Thoracic aorta (tissue), 2 donors: ENCODE measurements at places on chromosomes 7 and 10.

GRCh38 chr7:34087892-34088891 lies 182.9 kb downstream of the BMPER start:
- DNase-seq = no peak

DNA sequence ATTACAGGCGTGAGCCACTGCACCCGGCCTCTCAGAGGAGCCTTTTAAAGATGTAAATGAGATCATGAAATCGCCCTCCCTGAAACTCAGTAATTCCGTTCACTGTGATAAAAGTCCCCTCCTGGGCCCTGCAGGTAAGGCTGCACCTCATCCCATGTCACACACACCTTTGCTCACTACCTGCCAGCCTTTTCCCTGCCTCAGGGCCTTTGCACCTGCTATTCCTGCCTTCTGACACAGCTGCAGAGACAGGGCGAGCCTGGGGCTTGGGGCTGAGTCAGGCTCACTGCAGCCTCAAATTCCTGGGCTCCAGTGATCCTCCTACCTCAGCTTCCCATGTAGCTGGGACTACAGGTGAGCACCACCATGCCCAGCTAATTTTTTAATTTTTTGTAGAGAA lies 118.8 kb downstream of the MYL10 start:
- DNase-seq = no peak

DNA sequence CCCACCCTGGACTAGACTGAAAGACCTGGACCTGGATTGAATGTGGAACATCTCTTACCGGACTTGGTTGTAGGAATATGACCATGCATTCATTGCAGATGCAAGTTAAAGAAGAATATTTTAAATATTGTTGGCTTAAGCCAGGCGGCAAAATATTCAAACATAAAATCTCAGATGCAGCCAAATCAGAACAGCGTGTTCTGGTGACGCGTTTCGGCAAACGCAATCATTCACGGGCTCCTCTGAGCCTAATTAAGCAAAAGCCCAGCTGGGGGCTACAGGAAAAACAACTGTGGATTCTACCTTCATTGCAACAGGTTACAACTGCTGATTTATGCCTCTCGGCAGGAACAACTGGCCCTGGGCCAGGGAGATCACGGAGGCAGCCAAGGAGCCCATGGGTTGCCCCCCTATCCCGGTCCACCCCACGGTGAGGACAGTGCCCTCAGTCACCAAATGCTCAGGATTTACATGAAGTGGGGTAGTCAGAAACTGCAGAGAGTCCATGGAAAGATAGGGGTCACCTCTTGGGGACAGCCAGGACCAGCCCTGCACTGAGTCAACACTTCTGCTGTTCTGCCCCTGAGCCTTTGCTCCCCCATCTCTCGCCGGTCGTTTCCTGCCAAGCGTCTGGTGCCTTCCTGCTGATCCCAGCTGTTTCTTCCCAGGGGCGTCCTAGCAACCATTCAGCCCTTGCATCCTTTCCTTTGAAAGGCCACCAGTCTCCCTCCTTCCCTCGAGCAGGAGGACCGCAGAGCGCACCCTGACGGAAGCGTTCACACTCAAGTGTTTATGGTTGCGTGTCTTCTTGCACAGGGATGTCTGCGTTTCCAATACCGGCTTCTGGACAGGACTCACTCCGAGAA lies 64.4 kb upstream of the SFMBT2 start:
- DNase-seq = no peak

GRCh38 chr10:100819424-100819823 lies 74.0 kb downstream of the PAX2 start:
- no peak for DNase-seq

GRCh38 chr7:146321301-146321700 lies 204.7 kb downstream of the CNTNAP2 start:
- no peak for DNase-seq

GRCh38 chr10:73999703-74000102 lies 1.8 kb downstream of the VCL start:
- DNase-seq = no peak

DNA sequence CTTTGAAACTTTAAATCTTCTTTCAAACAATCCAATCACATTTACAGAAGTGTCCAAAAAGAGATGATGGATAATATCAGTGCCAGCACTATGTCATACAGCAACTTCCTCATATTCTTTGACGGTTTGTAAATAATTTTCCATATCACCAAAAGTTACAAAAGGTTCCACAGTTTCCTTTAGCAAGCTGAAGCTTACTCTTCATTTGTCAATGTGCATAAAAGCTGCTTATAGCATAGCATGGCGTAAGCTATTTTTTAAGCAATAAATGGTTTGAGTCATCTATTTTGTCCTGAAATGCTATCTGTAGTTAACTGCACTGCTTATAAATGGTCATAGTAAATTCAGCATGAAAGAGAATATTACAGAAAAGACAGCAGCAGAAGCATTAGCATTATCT lies 95.1 kb downstream of the ETV1 start:
- DNase-seq = no peak

GRCh38 chr10:92440578-92440977 lies 133.3 kb downstream of the IDE start:
- no peak for DNase-seq

DNA sequence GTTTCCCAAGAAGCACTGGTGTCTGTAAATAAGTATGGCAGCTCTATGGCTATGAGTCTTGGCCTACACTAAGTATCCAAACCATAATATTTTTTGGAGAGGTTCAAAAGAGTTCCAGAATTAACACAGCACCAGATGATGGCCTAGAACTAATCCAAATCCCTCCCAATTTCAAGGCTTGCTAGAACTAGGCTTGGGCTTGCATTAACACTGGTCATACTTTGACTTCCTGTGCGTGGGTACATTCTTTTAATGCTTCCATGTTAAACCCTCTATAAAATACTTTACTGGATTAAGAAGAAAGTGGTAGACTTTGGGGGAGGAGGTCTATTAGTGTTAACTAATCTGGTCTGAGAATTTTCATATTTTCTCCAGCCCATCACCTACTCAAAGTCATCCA lies 3.1 kb downstream of the AASS start:
- no peak for DNase-seq

DNA sequence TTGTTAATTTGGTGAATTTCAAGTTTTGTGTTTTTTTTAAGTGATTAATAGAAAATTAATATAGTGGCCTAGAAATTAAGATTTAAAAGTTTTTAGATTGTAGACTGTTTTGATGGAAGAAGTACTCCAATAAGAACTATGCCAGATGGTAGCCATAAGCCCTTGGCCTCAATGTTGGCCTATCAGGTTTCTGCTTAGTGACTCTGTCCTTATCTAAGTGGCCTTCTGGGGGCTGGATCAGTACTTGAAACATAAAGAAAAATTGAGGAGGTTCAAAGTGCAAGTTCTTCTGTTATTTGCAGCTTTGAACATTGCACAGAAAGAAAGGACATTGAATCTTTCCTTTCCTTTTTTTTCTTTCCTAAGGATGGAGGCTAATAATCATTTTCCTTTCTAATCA lies 9.9 kb downstream of the CCDC126 start:
- DNase-seq = no peak

- DNase-seq = no peak
Measured at GRCh38 chr10:69907517-69907916, 105.8 kb downstream of the COL13A1 start.

DNA sequence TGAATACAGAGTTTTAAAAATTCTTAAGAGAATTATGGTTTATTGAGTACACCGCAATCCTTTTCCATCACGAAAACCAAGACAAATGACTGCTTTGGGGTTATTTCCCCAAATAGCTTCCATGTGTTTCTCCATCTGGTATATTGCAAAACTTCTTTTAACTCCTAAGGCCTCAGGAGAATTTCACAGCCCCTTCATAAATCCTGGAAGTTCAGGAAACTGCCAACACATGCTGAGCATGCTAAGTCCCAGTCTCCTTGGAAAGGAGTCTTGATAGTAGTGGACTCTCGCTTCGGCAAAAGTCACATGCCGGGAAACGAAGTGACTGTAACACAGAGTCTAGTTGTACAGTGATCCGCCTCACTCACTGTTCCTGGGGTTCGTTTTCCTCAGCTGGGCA lies 88.1 kb upstream of the RSU1 start:
- DNase-seq = no peak

GRCh38 chr10:57657164-57657765 lies 610.4 kb downstream of the IPMK start:
- no peak for DNase-seq

DNA sequence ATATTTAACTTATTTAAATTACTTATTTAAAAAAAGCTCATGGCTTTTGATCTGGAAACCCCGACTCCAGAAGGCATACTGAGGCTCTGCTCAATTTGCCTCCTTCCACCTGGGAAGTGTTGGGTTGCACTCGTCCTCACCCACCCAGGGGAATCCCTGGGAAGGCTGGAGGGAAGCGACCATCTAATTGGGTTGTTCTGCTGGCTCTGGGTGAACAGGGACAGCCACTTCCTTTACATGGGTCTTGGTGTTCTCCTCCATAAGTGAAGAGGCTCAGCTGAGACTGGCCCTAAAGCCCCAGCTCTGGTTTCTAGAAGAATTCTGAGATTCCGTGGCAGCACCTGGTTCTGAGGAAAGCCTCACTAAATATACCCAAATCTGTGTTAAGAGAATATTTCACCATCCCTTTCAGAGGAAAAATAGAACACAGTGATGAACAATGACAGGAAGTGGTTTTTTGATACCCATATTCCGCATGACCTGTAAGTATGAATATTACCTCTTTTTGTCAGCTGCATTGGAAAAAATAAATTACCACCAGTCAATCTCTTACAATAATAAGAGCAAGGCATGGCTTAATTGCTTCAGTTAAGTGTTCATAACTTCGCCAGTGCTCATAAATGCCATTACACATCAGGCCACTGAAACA lies 131.1 kb upstream of the SHH start:
- no peak for DNase-seq

- DNase-seq = no peak
Measured at GRCh38 chr7:123811056-123811455, 33.9 kb upstream of the HYAL4 start.

GRCh38 chr7:150972741-150973140 lies 5.4 kb downstream of the KCNH2 start:
- DNase-seq = no peak

- no peak for DNase-seq
Measured at GRCh38 chr7:41110186-41110585, 592.7 kb downstream of the INHBA start.

DNA sequence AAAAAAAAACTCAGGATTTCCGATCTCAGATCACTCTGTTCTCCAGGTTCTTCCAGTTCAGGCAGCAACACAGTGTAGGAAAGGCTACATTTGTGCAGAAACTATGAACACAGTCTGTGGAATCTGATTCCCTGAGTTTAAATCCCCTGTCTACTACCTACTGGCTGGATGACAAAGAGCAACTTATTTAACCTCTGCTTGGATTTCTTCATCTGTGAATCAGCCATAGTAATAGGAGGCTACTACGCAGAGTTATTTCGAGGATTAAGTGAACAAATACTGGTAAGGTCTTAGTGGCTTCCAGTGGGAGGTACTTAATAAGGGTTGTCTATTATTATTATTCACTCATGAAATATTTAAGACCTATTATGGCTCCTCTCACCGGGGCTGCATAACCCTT lies 44.3 kb upstream of the PDCD4 start:
- DNase-seq = no peak

- DNase-seq = no peak
Measured at GRCh38 chr10:35570397-35570796, 34.7 kb upstream of the GJD4 start.

- DNase-seq = no peak
Measured at GRCh38 chr7:129773328-129773731, 161.8 kb downstream of the NRF1 start.

DNA sequence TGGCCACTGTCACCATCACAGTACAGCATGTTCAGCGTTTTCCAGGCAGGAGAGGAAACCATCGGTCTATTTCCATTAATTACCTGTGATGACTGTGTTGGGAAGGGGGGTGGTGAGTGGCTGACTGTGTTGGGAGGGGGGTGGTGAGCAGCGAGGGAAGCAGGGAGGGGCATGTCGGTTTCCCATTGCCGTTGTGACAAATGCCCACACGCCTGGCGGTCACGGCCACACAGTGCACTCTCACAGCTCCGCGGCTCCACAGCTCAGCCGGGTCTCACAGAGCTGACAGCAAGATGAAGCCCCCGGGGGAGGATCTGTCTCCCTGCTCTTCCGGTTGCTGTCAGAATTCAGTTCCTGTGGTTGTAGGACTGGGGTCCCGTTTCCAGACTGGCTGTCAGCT lies 39.0 kb downstream of the AP5Z1 start:
- no peak for DNase-seq

DNA sequence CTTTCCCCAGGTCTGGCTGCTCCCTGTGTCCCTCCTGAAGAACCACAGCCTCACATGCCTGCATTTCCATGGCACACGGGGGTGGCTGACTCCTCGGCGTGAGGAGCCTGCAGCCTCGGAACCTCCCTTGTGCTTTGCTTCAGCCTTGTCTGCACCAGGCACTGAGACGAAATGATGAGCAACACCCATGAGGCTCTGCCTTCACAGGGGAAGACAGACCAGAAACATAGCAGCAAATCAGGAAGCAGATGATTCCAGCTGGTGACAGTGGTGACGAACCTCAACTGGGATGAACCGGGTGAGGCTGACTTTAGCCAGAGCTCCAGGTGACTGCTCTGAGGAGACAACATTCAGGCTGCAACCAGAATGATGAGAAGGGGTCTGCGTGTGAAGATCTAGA lies 84.5 kb upstream of the SMNDC1 start:
- no peak for DNase-seq

DNA sequence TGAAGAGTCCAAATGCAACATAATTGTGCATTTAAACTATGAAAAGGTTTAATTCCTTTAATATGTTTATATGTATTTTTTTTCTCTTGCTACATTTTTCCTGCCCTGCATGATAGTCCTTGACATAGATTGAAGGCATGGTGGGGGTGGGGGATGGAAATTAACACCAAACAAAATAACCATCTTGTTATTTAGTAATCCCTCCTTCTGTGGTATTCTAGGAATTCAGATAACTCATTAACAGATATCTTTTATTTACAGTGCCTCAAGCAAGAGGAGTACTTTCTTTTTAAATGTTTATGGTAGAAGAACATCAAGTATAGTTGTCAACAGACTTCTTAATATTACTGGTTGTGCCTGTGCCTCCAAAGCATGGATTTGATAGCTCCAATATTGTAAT lies 337.6 kb upstream of the SEMA3A start:
- DNase-seq = no peak

- DNase-seq = no peak
Measured at GRCh38 chr7:144438759-144439158, 35.3 kb upstream of the NOBOX start.

GRCh38 chr10:32889631-32890212 lies 68.3 kb downstream of the ITGB1 start:
- no peak for DNase-seq

GRCh38 chr7:45190406-45191165 lies 33.0 kb downstream of the RAMP3 start:
- no peak for DNase-seq

- DNase-seq = no peak
Measured at GRCh38 chr10:62772186-62772974, 32.1 kb upstream of the ADO start.

GRCh38 chr7:24057243-24057642 lies 226.7 kb upstream of the NPY start:
- no peak for DNase-seq

DNA sequence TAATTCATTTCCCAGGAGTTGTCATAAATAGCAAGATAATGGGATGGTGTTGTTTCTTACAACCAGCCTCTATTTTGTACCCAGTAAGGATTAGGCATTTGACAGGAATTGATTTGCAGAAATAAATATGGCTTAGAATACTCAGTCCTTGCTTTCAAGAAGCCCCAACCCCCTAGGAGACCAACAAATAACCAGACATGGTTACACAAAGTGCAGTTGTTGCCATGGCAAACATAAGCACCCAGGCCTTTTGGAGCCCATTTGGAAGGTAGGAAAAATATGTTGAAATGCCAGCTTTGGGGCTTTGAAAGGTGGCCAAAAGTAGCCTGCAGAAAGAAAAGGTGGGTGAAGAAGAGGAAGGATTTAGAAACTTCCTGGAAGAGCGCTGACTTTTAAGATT lies 397.5 kb downstream of the CDC14C start:
- no peak for DNase-seq
